ENCODE measurements at places on chromosomes 7 and 10.

DNA sequence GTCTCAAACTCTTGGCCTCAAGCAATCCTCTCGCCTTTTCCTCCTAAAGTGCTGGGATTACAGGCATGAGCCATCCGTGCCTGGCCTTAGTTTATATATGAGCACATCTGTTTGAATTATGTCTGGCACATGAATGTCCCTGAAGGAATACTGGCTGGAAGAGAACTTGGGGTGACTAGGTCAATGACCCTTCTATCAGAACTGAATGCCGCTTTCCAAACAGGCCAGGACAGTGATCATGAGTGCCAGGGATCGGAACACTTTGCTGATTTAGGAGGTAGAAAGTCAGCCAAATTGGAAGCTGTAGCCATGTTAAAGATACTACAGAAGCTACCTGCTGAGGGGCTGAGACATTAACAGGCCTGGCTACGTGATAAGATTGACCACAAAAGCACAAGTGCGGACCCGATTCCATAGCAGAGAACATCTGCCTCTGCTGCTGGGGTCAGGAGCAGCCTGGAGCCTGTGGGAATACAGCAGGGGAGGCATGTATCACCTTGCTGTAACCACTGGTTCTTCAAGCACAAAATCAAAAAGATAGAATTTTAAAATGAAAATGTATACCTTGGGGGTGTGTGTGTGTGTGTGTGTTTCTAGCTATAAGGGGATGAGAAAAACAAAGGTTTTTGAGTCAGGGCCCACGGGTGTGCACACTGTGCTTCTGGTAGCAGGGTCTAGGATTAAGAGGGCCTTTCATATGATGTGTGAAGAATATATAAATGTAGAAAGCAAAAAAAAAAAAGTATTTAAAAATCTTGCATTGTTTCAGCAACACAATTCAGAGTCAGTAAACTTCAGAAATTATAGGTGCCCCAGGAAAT is 293.7 kb downstream of the BBS9 start:
- no peak for DNase-seq

- DNase-seq, result peak; percentile 2
Measured at GRCh38 chr10:45460235-45460878, 86.3 kb downstream of the ALOX5 start.

DNA sequence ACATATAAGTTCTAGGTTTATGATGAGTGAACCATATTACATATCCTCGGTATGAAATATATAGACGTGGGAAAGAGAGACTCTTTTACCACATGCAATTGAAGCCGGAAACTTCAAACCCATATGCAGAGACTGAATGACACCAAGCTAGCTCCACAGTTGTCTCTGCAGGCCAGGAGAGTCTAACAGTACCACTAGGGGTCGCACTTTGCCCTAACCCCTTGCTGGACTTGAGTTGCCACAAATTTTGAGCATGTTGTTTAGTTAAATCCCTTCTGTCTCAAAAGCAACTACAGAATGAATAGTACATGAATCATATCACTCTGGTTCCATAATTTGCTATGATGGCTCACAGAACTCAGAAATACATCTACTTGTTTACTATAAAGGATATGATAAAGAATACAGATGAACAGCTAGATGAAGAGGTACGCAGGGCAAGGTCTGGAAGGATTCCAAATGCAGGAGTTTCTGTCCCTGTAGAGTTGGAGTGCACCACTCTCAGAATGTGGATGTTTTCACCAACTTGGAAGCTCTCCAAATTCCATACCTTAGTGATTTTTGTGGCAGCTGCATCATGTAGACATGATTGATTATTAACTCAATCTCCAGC is 112.4 kb upstream of the YAE1 start:
- DNase-seq, result peak; percentile 49

DNA sequence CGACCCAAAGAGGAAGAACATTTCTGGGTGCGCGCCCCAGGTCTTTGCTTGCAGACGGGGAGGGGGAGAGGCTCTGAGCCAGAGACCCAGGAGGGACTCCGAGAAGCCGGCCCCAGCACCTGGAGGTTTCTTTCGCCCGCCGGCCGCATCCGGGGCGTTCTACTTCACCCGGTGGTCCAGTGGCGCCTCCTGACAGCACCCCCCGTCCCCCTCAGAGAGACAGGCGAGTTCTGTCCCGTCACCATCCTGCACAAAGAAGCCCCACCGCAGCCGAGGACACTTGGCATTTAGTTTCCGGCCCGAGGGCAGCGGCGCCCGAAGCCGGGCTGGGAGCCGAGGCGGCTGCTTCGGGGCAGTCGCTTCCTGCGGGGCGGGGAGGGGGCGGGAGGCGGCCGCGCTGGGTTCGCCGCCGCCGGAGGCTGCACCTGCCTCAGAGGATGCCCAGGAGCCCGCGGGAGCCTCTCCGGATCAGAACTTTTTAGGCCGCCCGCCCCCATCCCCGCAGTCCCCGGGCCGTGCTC is at the start of gene TMEM178B:
TMEM178B (plus strand) TSS at position 424 of the 521 bp plus-strand sequence.
- no peak for DNase-seq

DNA sequence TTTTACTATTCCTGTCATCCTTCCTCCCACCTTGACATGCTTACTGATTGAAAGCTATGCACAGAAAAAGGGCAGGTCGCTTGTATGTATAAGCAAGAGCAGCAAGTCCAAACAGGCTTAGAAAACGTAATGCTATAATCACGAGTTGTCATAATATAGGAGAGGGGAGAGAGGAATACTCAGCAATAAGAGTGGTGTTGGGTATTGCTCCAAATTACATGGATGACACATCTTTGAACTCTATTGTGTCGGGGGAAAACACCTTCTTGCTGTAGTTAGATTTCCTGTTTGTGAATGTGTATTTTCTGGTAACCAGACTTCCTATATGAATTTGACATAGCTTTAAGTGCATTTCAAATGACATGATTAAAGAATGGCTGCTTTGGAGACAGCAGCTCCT is 7.5 kb downstream of the MET start:
- DNase-seq, result no peak

DNA sequence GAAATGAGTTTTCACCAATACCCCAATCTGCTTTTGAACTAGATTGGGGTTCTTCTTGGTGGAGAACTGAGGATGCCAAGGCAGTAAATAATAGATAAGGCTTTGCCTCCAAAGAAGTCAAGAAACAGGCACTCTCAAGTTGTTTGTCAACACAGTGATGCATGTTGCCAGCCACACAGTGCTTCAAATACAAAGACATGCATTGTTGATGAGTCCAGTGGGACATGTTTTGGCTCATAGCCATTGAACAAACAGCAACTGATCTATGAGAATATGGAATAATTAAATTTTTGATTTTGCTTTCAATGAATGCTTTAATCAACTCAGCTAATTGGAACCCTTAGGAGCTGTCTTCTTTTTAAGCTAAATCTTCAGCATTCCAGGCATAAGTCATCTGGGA is 346.4 kb downstream of the THSD7A start:
- no peak for DNase-seq

DNA sequence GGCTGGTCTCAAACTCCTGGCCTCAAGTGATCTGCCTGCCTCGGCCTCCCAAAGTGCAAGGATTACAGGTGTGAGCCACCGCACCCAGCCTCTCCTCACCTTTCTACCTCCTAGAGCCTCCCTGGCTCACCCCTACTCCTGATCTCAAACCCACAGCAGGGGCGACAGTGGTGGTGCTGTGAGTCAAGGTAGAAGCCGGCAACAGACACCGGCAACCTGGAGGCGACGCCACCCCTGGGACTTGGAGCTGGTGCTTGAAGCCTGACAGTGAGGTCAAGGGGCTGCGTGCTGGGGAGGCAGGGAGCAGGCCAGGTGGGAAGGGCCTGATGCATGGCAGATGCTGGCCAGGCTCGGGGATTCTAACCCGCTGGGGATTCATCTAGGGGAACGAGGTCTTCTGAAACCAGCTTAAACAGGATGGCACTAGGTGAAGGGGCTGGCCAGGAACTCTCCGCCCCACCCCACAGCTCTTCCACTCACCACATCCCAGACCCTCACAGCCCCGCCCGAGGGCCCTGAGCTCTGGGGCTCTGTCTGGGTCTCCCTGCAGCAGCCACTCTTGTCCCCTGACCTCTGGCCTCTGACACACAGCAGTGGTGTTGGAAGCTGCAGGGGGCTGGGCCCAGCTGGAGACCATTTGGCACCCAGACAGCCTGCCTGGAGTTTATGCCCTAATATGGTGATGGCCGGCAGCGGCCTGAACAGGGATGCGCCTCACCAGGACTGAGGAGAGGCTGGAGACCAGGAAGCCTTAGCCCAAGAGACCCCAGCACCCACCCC is 16.4 kb downstream of the KCNH2 start:
- no peak for DNase-seq

DNA sequence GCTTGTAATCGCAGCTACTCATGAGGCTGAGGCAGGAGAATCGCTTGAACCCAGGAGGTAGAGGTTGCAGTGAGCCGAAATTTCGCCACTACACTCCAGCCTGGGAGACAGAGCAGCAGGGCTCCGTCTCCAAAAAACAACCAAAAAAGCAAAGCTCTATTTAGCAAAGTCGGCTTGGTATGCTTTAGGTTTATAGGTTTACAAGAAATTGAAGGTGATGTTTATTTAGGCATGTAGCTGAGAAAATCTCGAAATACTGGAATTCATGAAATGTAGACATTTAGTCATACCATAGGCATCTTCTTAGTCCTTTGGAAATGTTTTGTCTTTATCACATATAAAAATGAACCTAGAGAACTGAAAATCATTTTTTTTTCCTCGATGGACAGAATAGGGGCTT is 453.8 kb upstream of the ANKRD30A start:
- peak; percentile 19 for DNase-seq

- no peak for DNase-seq
Measured at GRCh38 chr7:190196-190595, 2.2 kb upstream of the FAM20C start.

- DNase-seq, result no peak
Measured at GRCh38 chr7:36185756-36186155, 32.7 kb downstream of the EEPD1 start.

DNA sequence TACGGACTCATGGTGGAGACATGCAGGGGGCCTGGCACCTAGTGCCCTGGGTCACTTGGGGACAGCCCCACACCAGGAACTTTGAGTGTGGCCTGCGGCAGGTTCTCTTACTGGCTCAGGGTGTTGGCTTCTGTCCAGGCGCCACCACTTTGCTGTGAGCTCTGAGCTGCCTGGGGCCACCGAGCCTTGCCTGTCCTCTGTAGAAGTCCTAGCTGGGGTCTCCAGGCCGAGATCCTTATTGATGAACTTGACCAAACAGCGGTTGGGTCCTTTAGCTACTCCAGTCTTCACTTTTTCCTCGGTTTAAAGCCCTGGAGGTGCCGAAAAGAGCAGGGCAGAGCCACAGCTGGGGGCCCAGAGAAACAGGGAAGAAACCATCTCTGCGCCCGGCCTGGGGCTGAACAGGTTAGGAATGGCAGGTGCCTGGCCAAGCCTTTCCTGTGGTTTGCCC is 41.3 kb downstream of the ZNF467 start:
- no peak for DNase-seq

All from AG20443 (cell line).